Thoracic aorta (tissue), 2 donors: ENCODE measurements at places on chromosomes 5 and 9. TPM values are rescaled to one million over a fixed set of nuclear protein-coding genes. Genes with fewer than 3 reads are reported as not detected.

PAM gene
- 806 TPM for total RNA-seq

C9orf153 gene
- total RNA-seq, result 0.92 TPM

OTP gene
- total RNA-seq, result not detected

TLE4 gene
- 19.7 TPM for total RNA-seq

RNF183 gene
- total RNA-seq, result not detected

PTCD2 gene
- total RNA-seq, result 2.8 TPM

TMEM215 gene
- total RNA-seq, result not detected

SPINK7 gene
- total RNA-seq, result not detected

IL4 gene
- not detected for total RNA-seq

ADGRD2 gene
- total RNA-seq, result not detected

CNTFR gene
- total RNA-seq, result 8.7 TPM

TOR2A gene
- 16.9 TPM for total RNA-seq

NR4A3 gene
- total RNA-seq, result 36.9 TPM

RPL12 gene
- 806 TPM for total RNA-seq

FBP2 gene
- total RNA-seq, result not detected

BRINP1 gene
- total RNA-seq, result 4.3 TPM

HAVCR1 gene
- total RNA-seq, result 6.9 TPM

GALNT12 gene
- total RNA-seq, result 6.8 TPM

GPRIN1 gene
- 2.0 TPM for total RNA-seq

MEGF9 gene
- 27.3 TPM for total RNA-seq
